ENCODE measurements at places on chromosomes 5 and 9. TPM values are rescaled to one million over a fixed set of nuclear protein-coding genes. Genes with fewer than 3 reads are reported as not detected.

- DNase-seq: no peak
Measured at GRCh38 chr9:129867136-129868022, 32.1 kb downstream of the USP20 start.

- DNase-seq: no peak
Measured at GRCh38 chr9:75106857-75107256, 18.5 kb downstream of the OSTF1 start.

DNA sequence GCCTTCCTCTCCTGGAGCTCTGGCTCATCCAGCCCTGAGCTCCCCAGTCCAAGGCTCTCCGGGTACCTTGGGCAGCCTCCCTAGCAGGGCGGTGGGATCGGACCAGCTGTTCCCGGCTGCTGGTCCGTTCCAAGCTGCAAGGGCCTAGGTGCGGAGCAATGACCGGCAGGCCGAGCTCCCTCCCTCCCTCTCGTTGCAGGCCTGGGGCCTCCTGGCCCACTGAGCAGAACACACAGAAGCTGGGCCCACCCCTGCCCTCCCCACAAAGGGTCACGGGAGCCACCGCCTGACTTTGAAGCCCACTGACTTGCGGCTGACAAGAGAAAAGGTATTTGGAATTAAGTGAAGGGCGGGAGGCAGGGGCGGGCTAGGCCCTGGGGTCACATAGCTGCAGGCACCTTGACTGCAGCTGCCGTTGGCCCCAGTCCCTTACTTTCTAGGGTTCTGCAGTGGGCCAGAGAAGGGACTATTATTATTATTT is 104.7 kb upstream of the IER5L start:
- no peak for DNase-seq

DNA sequence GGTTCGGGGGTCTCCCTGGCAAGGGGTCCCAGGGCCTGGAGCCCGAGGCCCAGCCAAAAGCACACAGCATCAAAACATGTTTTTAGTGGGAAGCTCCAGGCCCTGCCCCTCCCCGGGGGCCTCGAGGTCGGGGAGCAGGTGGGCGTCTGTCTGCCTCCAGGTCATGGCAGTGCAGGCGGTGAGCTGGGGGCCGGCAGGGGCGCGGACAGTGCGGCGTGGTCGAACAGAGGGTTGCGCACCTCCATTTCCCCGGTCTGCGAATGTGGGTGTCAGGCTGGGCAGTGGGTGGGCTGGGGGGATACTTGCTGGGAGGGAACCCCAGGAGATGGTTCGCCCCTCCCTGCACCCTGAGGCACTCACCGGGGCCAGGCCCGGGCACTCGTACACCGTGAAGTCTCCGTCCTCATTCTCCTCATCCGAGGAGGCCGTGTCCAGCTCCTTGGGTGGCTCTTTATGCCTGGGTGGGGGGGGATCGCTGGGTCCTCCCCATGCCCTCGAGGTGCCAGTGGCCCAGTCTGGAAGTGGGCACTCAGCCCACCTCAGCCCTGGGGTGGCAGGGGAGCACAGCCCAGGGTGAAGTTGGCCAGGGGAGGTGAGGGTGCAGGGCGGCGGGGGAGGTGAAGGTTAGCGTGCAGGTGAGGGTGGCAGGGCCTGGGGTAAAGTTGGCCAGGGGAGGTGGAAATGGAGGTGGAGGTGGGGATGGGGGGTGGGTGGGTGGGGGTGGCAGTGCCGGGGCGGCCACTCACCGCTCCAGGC is 6.2 kb downstream of the NPDC1 start:
- no peak for DNase-seq

DNA sequence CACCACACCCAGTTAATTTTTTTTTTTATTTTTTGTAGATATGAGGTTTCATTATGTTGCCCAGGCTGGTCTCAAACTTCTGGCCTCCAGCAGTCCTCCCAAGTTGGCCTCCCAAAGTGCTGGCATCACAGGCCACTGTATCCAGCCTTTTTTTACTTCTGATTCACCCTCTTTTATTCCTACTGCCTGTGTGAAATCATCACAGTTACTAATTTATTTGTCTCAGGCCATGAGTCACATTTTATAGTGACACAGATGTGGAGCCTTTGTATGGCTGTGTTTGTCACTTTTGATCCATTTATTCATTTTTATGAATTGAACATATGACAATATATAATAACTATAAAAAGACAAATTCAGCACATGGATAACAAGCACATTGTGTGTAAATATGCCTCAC is 67.1 kb upstream of the SNX2 start:
- DNase-seq: no peak

- no peak for DNase-seq
Measured at GRCh38 chr5:172820046-172820767, 13.8 kb upstream of the ERGIC1 start.

DNA sequence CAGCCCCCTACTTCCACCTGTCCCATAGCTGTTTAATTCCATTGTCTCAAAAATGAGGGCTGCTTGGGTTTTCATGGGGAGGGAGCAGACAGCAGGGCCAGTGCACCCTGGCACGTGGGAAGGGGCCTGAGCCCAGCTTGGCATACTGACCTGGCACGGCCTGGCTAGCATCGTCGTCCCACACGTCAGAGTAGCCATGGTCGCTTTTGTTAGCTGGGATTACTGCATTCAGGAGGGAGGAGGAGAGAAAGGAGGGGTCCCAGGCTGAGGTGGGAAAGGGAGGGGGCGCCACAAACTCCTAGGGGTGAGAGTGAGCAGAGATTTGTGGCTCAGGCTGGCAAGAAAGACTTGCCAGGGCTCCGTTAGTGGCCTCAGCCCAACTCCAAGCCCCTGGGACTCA is 21.1 kb upstream of the CYSTM1 start:
- DNase-seq: no peak

DNA sequence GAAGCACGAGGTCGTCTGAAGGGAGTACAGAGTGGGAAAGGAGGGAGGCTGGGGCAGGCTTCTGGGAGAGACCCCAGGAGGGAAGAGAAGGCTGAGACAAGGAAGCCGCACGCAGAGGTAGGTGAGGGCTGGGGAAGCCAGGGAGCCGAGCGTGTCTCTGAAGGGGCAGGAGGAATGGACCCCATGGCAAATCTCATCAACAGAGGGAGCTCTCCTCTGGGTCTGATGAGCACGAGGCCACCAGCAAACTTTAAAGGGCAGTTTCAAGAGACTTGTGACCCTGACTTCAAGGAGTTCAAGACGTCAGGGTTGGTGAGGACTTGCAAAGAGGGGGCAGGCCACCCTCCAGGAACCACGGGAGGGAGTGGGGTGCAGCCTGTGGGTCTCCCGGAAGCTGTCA is 326.2 kb upstream of the IRX2 start:
- no peak for DNase-seq

Gene GABRA1
- not detected for total RNA-seq

Gene STPG3
- total RNA-seq: not detected

Gene PROB1
- total RNA-seq: 2.4 TPM

Gene TNC
- total RNA-seq: 27.0 TPM
